ENCODE measurements at places on chromosomes 7 and 10. TPM values are rescaled to one million over a fixed set of nuclear protein-coding genes. Genes with fewer than 3 reads are reported as not detected.

Gene KIAA1549
- 2.5 TPM for total RNA-seq

Gene BUB3
- total RNA-seq, result 35.3 TPM

Gene ZNF282
- total RNA-seq, result 16.7 TPM

Gene GHRHR
- total RNA-seq, result not detected

DNA sequence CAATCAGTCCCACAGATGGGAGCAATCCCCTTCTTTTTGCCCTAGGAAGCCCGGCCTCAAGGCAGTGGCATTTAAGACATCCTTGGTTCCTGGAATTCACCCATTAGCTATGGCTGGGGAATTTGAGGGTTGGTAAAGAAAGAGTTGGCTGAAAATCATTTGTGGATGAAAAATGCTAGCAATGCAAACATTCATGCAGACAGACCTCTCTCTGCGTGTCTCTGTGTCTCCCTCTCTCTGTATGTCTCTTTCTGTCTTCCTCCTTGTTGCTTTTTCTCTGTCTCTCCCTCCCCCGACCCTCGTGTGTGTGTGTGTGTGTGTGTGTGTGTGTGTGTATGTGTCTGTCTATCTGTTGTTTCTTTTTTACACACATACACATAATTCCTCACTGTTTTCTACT, 19.4 kb downstream of the LDB3 start:
- no peak for DNase-seq

DNA sequence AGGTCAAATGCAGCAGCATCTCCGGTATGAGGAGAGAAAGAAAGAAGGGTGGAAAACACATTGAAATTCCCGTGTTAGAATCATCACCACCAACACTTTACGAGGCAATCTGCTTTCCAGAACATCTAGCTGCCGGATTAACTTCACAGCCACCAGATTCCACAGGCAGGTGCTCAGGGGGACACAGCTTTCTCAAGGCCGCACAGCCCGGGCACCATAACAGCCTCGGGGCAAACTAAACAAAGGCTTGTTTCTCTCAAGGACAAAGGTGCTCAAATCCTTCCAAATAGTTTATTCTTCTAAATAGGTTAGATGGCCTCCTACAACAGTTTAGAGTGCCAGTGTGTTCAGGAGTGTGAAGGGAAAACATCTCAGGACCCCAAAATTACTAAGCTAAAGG, 156.3 kb downstream of the DIP2C start:
- no peak for DNase-seq

GRCh38 chr10:118423800-118424442, 81.8 kb upstream of the FAM204A start:
- DNase-seq, result peak; percentile 70

DNA sequence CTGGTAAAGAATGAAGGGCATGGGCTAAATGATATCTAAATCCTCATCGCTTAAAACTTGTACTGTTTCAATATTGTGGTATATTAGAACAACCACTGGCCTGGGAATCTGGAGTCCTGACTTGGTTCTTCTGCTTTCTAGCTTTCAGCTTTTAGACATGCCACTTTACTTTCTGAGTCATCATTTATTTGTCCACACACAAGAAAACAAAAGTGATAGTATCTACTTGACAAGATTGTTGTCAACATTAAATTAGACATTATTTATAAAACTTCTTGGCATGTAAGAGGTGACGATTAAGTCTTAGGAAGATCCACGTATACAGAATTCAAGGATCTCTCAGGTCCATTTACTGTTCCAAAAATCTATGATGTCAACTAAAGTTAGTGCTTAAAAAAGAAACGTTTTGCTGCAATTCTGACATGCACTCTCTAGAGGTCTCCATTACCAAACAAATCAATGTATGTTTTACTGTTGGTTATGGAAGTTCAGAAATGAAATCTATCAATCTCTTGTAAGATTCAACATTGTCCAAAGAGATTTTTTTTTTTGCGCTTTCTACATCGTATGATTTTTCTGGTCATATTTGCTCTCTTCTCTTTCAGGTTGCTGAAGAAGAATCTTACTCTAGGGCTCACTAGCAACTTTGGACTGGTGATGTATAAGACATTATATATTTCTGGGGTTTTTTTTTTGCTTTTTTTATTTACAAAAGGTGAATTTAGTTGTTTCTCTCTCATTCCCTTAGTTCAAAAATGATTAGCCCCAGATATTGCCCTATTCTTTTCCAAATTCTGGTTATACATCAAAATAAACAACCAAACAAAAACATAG, 53.6 kb upstream of the DYNC1I1 start:
- no peak for DNase-seq

DNA sequence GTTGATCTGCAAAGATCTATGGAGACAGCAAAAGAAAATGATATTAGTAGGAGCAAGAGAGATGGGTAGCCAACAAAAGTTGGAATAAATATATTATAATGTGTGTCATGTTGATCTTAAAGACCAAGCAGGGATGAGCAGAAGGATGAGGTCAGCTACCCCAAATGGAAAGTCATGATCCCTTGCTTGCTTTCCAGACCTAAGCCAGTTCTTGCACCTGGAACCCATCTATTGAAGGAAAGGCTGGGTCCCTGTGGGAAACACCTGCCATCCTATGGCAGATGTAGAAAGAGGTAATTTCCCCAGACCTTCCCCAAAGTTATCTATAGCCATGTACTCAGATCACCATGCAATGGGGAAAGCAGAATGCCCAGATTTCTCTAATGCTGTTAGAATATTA, 52.5 kb downstream of the LYZL2 start:
- DNase-seq, result no peak

DNA sequence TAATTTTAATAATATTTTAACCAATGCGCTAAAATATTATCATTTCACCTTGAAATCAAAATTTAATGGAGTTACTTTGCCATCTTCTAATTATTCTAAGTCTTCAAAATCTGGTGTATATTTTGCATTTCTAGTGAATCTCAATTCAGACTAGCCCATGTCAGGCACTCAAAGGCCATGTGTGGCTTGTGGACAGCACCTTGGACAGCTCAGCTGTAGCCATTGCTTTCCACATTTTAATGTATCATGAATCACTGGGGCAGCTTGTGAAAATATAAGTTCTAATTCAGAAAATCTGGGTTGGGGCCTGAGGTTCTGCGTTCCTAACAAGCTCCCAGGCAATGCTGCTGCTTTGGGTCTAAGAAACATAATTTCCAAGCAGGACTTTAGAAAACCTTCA, 57.2 kb downstream of the MGAM2 start:
- DNase-seq, result no peak
